NCI-H345 (cell line): ENCODE measurements at places on chromosomes 7 and 10.

- DNase-seq = no peak
Observed at GRCh38 chr10:61319386-61320256, 133.6 kb downstream of the TMEM26 start.

GRCh38 chr7:131381069-131381838 is 53.6 kb downstream of the MKLN1 start:
- no peak for DNase-seq

DNA sequence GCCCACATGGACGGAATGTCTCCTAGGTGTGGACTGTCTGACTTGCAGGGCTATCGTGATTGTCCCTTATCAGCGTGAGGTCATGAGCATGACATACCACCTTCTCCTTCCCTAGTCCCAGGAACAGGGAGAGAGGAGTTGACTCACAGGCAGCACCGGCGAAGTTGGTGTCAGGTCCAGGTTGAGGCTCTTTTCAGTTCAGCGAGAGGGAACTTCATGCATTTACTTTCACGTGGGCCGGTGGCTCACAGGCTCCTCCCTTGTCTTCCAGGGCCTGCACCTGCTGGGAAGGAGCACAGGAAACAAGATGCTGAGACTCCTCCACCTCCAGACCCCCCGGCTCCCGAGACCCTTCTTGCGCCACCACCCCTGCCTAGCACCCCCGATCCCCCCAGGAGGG is 46.1 kb downstream of the PROSER2 start:
- no peak for DNase-seq

GRCh38 chr7:3673524-3673923 is 372.5 kb downstream of the SDK1 start:
- no peak for DNase-seq

- no peak for DNase-seq
Observed at GRCh38 chr7:99729486-99730237, 5.3 kb downstream of the CYP3A7 start.

- DNase-seq = no peak
Observed at GRCh38 chr10:87675396-87676376, 16.0 kb downstream of the PAPSS2 start.

DNA sequence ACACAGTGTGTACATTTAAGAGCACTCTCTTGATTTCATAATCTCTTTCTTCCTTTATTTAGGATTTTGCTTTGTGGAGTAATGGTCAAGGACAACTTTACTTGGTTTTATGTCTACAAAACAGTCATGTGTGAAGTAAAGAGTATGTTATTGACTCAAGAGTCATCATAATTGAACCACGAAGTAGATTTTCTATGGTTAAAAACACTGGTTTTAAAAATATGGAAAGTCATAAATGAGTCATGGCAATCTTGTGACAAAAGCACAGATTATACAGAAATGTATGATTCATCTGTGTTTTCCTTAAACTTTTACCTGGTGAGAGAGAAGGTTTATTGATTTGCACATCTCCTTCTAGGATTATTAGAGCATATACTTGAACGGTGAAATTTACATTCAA is 969.7 kb downstream of the GATA3 start:
- DNase-seq = no peak

- DNase-seq = no peak
Observed at GRCh38 chr7:3683546-3684539, 382.8 kb downstream of the SDK1 start.

- no peak for DNase-seq
Observed at GRCh38 chr7:137992550-137993394, 9.1 kb downstream of the CREB3L2 start.

- no peak for DNase-seq
Observed at GRCh38 chr10:93758508-93758885, 761 bp downstream of the LGI1 start.

GRCh38 chr7:22934473-22935065 is 79.4 kb downstream of the HYCC1 start:
- no peak for DNase-seq

DNA sequence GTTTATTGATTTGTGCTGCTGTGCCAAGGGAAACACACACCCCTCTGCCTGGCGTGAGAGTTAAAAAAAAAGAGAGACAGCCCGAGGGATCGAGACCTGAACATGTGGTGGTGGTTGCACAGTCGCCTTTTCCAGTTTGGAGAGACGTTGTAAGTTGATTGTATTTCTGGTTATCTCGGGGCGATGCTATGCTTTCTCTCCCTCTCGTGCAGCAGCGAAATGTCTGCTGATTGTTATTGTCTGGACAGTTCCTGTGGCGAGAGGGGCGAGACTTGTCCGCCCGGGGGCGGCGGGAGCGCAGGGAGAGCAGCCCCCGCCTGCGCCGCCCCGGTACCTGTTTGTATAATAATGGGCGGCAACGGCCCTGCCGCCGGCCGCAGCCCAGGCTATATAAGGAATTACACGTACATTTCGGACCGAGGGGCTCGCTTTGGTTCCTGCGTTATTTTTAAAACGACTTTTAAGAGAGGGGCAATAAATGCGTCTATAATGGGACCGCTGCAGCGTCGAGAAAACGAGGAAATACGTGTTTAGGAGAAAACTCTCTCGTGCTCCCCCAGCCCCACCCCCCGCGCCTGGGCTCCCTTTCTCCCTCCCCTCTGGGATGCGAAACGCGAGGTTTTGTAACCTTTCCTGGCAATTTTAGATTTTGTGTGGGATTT is 1.7 kb downstream of the ZEB1 start:
- DNase-seq = peak; percentile 55

DNA sequence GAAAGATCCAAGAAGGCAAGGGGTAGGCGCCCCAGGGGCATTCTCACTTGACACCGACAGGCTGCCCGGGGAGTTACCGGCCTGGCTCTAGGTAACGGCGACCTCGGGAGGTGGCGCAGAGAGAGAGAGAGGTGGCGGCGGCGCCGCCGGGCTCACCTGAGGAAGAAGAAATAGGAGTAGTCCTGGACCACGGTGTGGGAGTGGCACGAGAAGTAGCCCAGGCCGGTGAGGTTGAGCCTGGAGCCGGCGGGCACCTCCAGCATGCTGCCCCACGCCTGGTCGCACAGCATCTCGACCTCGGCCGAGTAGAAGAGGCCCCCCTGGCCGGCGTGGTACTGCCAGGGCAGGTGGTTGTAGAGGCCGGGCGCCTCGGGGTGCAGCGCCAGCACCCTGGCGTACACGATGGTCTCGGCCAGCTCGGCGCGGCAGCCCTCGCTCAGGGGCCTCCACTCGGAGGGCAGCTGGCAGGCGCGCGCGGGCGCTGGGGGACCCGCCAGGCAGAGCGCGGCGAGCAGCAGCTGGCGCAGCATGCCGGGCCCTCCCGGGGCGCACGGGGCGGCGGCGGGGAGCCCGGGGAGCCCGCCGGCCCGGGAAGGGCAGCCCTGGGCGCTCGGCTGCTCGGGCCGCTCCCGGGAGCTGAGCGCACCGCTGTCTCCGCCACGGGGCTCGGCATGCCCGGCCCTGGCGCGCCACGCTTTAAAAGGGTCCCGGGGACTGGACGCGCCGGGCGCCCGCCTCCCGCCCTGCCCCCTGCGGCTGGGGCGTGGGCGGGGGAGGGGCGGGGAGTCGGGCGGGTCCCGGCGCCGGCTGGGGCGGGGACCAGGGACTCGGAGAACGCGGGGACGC is at the start of gene CCDC3:
CCDC3 (minus strand) TSS at position 673 of the 846 bp plus-strand sequence; CDS start at position 530, 143 bp downstream.
- peak; percentile 46 for DNase-seq

- DNase-seq = no peak
Observed at GRCh38 chr7:107528461-107528860, 35.3 kb downstream of the COG5 start.

GRCh38 chr7:101612885-101613515 is 16.1 kb downstream of the MYL10 start:
- no peak for DNase-seq

DNA sequence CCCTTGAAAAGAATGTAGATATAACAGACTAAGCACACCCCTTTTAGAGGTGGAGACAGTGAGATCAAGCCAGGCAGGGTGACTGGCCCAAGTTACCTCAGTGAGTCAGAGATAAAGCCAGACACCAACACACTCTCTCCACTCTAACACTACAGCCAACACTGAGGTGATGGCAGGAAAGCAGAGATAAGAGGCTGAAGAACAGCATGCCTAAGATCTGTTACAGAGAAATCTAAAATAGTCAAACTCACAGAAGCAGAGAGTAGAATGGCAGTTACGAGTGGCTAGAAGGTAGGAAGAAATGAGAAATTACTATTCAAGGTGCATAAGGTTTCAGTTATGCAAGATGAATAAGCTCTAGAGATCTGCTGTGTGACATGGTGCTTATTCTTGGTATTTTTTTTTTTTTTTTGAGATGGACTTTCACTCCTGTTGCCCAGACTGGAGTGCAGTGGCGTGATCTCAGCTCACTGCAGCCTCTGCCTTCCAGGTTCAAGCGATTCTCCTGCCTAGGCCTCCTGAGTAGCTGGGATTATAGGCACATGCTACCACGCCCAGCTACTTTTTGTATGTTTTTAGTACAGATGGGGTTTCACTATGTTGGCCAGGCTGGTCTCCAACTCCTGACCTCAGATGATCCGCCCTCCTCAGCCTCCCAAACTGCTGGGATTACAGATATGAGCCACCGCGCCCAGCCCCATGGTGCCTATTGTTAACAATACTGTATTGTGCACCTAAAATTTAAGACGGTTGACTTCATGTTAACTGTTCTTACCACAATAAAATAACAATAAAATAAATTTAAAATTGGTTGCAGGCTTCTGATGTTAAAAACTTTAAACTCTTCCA is 28.7 kb downstream of the ICA1 start:
- no peak for DNase-seq

DNA sequence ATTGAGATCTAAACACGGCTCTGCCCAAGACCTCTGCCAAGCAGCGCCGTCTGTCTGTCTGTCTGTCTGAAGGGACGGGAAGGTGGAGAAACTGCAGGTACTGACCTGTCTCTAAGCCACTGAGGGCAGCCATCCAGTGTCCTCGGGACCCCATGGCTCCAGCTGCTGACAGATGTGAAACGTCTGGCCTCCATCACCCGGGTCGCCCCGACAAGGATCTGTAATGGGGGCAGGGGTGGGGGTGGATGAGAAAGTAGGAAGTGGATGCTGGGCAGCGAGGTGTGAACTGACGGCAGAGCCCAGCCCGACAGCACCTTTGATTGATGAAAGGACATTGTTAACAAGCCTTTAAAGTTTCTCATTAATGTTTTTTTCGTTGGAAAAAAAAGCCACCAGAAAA is 193.1 kb downstream of the EBF3 start:
- no peak for DNase-seq

DNA sequence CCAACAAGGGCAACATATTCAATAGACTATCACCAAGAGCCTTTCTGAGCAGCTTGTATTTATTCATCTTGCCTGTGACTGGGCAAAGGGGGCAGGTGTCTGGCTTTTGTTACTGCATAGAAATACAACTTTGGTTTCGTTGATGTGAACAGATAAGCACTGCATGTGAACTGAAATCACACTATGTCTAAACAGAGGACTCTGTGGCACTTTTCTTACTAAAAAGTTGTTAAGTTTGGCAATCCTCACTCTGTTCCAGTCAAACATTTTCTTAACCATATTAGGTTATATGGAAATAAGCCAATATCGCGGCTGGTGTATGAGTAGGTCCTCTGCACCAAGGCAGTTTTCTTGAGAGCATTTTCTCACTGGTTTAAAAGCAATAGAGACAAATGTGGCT is 48.5 kb downstream of the CALD1 start:
- no peak for DNase-seq

GRCh38 chr7:21939136-21939857 is 6.4 kb downstream of the CDCA7L start:
- DNase-seq = peak; percentile 63

DNA sequence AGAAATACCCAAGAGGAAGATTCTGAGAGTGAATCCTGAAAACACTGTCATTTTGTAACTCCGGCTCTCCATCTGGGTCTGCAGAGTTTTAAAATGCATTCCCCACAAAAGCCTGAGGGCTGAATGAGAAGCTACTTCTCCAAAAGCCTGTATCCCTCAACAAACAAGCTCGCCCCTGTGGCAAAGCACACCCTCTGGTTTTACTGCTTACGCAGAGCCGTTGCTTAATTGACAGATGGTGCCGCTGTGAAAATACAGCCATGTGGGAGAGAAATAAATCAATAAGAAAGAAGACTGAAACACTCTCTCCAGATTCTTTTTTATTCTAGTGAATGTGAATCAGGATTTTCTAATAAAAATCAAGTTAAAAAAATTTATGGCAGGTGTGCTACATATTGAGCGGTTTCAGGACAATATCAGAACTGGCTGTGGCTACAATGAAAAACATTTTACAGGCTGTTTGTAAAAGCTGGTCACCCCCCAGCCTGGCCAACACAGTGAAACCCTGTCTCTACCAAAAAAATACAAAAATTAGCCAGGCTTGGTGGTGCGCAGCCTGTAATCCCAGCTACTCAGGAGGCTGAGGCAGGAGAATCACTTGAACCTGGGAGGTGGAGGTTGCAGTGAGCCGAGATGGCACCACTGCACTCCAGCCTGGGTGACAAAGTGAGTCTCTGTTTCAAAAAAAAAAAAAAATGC is 32.5 kb downstream of the C7orf33 start:
- DNase-seq = peak; percentile 65

- no peak for DNase-seq
Observed at GRCh38 chr10:17473228-17473950, 19.0 kb upstream of the ST8SIA6 start.
